ENCODE measurements at places on chromosomes 6 and 20.
A peak's percentile ranks its signal among the peaks of the same experiment; 100 is the strongest.

DNA sequence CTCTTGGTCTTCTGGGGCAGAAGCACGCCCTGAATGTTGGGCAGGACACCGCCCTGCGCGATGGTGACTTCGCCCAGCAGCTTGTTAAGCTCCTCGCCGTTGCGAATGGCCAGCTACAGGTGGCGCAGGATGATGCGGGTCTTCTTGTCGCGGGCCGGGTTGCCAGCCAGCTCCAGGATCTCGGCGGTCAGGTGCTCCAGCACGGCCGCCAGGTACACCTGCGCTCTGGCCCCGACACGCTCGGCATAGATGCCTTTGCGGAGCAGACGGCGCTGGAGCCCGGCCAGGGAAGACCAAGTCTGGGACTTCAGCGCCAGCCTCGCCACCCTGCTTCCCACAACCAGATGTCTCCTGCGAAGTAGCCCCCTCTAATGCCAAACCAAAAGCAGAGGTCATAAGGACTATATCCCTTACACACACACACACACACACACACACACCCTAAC lies 8.0 kb upstream of the SLC17A3 start:
- peak; percentile 11 for DNase-seq

- no peak for DNase-seq
Observed at GRCh38 chr6:37866590-37867507, 47.3 kb downstream of the ZFAND3 start.

DNA sequence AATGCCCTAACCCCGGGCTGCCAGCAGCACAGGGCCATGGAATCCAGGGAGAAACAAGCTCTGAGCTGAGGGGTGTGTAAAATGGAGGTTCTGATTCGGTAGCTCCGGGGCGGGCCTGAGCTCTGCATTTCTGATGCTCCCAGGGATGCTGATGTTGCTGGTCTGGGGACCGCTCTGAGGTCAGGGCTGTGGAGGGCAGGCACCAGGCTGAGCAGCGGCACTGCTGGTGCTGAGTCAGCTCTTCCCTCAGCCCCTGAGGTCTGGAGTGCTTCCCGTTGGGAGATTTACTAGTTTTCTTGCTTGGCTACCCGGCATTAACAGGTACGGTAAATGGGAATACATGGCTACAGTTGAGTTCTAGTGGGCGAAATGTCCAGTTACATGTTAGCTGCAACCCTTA lies 18.6 kb upstream of the CST3 start:
- no peak for DNase-seq

- no peak for DNase-seq
Observed at GRCh38 chr6:162178266-162178665, 549.3 kb downstream of the PRKN start.

DNA sequence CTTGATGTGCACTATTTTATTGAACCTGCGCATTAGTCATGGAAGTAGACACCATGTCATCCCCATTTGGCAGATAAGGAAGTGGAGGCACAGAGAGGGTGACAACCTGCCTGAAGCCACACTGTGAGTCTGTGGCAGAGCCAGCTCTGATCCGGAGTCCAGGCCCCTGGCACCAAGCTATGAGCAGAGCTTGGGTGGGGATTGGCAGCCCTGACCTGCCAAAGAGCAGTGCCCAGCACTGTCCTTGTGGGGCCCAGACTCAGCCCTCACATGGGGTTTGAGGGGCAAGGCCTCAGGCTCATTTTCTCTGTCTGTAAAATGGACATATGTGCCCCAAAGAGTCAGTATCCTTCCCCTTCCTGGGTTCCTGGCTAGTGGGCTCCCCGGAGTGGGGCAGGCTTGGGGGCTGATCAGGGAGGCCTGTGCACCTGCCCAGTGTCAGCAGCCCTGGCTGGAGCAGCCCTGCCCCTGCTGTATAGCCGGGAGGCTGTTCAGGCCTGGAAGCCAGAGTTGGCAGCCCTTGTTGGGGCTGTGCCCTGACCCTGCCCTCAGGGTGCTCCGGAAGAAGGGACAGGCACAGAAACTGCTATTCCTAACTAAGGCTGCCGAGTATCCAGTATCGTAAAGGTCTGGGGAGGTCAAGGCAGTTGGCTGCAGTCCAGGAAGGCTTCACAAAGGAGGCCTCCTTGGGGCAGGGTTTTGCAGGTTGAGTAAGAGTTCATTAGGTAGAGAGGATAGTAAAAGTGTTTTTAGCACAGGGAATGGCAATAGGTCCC lies 38.7 kb downstream of the TGM2 start:
- DNase-seq = peak; percentile 51

DNA sequence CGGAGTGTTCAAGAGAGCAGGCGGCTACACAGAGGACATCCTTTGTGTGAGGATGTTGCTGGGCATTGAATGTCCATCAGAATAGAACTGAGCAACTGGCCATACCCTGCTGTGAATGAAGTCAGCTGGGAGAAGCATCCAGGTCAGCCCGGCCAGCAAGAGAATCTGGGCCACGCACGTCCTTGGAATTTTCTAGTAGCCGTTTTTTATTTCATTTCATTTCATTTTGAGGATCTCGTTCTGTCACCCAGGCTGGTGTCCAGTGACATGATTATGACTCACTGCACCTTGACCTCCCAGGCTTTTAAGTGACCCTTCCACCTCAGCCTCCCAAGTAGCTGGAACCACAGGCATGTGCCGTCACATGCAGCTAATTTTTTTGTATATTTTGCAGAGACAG lies 97.9 kb downstream of the SSR1 start:
- no peak for DNase-seq

GRCh38 chr20:22773344-22773743 lies 189.0 kb upstream of the FOXA2 start:
- no peak for DNase-seq

DNA sequence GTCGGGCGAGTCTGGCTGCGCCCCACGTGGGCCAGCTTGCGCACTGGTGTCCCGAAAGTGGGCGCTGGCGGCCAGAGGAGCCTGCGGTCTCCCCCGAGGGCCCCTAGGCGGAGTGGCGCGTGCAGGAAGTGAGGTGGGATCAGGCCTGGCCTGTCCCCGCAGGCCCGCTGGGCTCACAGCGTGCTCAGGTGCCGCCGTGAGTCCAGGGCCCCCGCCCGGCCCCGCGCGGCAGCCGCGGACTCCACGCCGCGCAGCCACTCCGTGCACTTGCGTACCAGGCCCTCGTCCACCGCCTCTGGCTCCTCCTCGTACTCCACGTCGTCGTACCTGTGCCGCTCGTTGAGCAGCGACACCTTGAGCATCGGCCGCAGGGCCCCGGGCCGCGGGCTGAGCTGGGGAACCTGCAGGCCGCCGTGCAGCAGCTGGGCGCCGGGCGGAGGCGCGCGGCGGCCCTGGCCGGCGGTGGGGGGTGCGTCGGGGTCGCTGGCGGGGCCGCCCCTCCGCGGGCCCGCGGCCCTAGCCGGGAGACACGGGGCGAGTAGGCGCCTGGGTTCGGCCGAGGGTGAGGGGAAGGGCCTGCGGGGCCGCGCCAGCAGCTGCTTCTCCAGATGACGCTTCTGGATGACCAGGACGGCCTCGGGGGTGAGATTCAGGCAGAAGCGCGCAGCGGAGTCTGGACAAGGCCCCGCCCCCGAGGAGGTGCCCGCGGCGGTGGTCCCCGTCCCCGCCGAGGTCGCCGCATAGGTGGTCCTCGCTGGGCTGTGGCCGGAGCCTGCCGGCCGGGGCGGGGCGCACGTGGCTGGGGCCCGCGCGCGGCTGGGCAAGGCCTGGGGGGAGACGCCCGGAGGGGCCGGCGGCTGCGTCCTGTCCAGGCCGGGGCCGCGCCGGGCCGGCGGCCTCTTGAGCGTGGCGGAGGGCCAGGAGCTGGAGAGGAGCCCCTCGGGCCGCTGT lies 835 bp downstream of the PRR18 start:
- no peak for DNase-seq

DNA sequence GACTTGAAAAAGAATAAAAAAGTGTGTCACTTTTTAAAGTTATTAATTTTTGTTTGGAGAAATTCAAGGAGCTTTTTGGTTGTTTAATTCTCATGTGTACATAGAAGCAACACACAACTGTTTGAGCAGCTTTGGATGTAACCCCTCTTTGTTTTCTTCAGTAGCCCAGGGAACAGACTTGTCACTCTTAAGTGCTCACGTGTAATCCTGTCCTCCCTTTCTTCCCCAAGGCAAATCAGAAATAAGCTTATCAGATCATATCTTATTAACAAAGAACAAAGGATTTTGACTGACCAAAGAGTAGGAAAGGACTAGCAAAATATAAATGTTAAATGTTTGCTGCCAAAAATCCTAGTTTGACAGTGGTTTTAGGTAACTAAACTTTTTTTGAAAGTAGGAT lies 7.3 kb upstream of the FLRT3 start:
- DNase-seq = no peak

DNA sequence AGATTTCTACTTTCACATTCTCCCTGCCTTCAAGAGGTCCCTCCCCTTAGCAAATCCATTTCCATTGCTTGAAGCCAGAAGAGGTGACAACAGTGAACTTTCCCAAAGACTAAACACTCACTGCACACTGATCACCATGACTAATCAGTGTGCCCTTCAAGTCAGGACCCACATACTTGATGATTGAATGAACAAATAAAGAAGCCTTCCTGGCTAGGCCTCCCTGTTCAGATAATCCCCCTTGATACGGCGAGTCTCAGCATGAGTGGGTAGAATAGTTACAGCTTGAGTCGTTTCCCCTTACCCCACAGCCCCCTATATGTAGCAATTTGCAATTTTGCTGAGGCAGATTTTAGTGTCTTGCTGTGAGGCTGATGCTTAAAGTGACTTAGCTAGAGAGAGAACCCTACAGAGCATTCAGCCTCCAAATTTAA lies 102.2 kb downstream of the UNC5CL start:
- no peak for DNase-seq

DNA sequence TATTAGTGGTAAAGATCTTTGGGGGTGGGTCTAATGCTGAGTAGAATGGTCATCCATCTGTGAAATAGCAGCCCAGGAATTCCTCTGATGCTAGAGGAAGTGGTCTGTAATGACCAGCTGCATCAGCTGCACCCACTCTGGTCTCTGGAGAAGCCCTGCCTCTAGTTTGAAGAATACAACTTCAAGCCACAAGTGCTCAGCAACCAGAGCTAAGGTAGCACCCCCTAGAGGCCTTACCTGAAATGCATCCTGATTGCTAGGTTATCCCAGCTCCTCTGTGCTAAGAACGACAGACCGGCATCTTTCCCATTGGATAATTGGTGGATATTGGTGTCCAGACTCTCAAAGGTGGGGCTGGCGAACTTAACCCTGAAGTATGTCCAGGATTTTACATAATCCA lies 58.2 kb downstream of the DNAH8 start:
- DNase-seq = no peak

DNA sequence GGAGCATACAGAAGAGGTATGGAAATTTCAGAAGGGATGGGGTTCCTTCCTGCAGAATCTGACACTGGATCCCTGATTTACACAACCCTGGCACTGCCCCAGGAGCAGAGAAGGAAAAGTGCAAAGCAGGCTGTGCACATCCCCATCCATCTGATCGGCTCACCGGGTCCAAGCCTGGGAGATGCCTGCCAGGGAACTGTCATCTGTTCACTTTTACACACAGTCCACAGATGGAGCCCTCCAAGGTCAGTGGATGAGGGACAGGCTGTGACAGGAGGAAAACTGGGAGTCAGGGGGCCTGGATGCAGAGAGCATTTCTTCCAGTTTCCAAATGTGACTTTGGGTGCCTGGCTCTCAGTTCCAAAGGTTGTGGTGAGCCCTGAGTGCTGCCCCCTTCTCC lies 11.0 kb upstream of the SYNDIG1 start:
- no peak for DNase-seq

- no peak for DNase-seq
Observed at GRCh38 chr6:134564705-134565104, 246.8 kb upstream of the SGK1 start.

DNA sequence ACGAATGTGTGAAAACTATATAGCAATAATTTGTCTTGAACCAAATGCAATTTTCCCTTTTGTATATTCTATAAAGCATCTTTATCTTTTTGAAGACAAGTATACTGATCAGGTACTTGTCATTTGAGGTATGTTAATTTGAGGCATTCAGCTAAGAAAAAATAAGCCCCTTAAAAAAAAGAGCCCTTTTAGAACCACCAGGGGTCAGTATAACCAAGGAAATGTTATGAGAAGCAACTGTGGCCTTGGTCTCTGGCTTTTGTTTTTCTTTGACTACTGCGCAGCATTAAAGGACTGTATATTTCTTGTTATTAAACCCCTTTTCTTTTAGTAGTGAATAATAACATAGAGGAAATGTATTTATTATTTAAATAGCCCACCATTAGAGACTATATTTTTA lies 43.1 kb downstream of the CD109 start:
- DNase-seq = no peak

DNA sequence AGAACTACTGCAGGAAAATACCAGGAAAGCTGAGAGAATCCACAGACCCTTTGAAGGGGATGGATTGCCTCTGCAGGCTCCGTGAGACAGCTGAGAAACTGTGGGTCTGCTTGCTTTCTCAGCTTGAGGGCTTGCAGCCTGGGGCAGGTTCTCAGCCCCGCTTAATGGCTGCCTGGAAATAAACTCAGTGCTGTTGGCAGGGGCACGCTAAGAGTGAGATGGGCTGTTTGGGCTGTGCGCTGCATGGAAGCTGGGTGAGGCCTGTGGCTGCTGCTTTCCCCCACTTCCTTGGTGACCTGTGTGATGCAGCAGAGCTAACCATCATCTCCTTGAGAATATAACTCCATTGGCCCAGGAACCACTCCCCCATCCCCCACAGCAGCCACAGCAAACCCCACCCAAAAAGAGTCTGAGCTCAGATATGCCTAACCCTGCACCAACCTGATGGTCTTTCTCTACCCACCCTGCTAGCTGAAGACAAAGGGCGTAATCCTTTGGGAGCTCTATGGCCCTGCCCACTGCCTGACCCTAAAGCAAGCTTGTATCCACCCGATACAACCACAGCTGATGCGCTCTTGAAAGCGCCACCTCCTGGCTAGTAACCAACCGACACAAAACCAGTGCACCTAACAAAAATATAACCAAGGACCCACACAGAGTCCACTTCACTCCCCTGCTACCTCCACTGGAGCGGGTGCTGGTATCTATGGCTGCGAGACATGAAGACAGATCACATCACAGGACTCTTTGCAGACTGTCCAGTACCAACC lies 800.6 kb upstream of the MAP3K7 start:
- DNase-seq = no peak

DNA sequence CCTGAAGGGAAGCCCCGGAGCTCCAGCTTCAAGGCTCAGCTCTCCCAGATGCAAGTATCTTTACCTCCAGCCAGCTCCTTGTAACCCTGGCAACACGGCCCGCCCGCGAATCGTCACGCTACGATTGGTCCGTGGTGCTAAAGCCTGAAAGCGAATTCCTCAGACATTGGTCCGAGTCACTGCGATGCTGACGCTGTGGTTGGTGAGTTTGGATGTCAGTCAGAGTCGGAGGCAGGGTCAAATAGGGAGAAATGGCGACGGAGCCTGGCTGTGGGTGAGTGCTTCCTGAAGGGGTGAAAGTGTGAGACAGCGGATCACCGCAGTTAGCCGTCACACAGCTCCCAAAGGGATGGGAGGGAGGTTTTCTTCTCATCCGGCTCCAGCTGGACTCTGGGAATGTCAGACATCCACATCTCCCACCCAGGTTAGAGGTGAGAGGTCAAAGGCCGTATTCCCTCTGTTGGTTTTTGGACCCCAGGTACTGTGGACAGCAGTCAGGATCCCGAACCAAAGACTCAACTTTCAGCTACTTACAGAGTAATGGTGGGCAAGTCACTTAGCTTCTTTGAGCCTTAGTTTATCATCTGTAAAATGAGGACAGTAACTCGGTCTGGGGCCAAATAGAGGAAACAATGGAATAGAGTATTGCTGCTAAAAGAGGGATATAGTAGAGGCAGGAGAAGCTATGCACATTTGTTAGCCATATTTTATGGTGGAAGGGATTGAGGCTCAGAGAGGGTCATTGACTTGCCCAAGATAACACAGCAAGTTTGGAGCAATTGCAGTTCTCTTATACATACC lies at the start of gene ZSWIM1:
ZSWIM1 (plus strand) TSS at position 240 of the 801 bp plus-strand sequence. CDS start 1,366 bp downstream, outside the sequence.
- peak; percentile 100 for DNase-seq

- no peak for DNase-seq
Observed at GRCh38 chr6:25434921-25435320, 155.7 kb downstream of the CARMIL1 start.

Measured in uterus (tissue), 4 donors.